Thymus (tissue), 14 donors: ENCODE measurements at places on chromosomes 5 and 9.

- no peak for DNase-seq
Measured at GRCh38 chr9:27749838-27750237, 176.6 kb upstream of the C9orf72 start.

DNA sequence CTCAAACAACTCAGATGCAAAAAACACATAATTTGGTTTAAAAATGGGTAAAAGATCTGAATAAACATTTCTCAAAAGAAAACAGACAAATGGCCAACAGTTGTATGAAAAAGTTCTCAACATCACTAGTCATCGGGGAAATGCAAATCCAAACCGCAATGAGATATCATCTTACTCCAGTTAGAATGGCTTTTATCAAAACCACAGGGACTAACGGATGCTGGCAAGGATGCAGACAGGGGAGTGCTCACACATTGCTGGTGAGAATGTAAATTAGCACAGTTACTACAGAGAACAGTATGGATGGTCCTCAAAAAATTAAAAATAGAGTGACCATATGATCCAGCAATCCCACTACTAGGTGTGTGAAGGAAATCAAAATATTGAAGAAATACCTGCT is 589.1 kb upstream of the ADAMTS16 start:
- no peak for DNase-seq

DNA sequence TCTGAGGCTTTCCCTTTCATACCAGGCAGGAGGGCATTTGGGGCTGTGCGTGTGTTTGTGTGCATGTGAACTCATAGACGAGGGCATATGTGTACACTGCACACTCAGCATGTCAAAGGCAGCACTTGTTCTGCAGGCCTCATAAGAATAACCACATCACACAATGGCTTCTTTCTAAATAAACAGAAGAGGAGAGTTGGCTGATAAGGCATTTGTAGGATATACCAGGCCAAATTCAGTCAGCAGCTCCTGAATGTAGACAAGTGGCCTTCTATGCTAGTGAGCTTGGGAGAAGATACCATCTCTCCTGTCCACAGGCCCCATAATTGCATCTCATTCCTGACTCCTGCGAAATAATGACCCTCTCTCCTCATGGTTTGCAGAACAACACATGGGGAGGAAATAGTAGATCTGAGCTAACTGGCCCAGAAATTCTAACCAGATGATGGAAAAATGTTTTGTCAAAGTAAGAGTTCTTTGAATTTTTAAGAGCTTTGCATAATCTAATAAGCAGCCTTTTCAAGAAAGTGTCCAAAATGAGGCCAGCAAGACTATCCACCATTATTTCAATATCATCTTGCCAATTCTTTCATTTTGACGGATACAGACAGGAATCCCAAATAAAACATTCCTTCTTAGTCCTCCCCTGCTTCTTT is 60.5 kb upstream of the GAS1 start:
- no peak for DNase-seq

DNA sequence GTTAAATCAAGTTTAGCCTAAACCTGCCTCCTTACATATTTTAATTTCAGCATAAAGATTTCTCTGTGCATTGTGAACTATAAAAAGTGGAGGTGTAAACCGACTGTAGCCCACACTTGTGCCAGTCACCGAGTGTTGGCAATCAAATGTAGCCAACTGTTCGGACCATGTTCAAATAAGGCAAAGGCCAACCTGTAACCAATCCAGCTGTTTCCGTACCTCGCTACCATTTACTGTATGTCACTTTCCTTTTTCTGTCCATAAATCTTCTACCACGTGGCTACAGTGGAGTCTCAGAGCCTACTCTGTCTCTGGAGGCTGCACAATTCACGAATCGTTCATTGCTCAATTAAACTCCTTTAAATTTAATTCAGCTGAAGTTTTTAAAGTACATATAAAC is 156.0 kb downstream of the SLC25A46 start:
- DNase-seq: no peak

GRCh38 chr9:1580215-1580614 is 434.9 kb upstream of the SMARCA2 start:
- DNase-seq: no peak

GRCh38 chr5:66634601-66635000 is 38.4 kb downstream of the MAST4 start:
- no peak for DNase-seq

GRCh38 chr5:62263401-62263800 is 42.6 kb upstream of the KIF2A start:
- no peak for DNase-seq

GRCh38 chr5:67774786-67775185 is 440.8 kb upstream of the PIK3R1 start:
- DNase-seq: no peak

DNA sequence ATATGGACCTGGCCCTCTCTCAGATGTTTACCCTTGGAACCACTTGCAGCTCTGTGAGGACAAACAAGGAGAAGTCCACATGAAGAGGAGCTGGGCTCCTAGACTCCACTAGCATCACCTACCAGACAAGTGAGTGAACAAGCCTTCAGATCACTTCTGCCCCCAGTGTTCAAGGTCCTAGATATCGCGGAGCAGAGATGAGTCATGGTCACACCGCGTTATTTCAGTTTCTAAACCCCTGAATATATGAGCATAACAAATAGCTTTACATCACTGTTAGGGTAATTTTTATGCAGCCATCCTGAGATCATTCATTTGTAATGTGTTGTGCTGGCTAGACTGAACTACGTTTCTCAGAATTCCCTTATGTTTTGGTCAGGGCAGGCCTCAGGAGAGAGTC is 77.0 kb upstream of the DAP start:
- no peak for DNase-seq

DNA sequence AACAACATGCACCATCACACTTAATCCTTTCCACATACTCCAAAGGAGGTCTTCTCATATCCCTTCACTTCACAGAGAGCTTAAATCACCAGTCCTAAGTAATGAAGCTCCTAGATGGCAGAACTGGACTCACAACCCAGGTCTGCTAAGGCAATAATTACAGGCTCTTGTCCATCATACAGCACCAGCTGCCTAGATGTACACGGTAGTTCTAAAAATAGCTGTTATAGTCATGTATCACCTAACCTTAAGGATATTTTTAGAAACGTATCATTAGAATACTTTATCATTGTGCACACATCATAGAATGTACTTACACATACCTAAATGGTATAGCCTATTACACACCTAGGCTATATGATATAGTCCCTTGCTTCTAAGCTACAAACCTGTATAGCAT is 644.6 kb upstream of the RGMB start:
- no peak for DNase-seq

DNA sequence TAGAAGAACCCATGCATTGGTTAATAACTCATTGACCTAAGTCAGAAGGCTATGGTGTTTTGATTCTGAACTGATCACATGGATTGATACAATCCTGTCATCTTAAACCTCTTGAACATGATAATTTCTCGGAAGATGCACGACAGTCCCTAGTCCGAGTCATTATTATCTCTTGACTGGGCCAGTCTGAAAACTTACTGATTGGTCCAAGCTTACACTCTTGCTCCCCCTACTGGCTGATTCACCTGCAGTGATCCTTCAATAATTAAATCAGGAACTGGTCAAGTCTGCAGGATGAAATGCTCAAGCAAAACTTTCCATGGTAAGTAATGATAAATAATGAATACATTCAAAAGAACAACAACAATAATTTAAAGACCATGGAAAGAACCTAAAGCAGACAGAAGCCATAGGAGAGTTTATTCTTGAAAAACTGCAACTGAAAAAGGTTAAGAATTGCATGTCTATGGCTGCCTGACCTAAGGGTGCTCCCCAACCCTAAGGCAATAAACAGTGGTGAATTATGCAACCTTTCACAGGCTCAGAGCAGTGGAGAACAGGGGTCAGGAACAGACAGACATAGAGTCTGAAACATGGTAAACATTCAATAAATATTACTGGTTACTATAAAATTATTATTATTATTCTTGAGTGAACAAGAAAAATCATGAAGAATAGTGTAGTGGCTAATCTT is 79.3 kb downstream of the BRINP1 start:
- peak; percentile 5 for DNase-seq

DNA sequence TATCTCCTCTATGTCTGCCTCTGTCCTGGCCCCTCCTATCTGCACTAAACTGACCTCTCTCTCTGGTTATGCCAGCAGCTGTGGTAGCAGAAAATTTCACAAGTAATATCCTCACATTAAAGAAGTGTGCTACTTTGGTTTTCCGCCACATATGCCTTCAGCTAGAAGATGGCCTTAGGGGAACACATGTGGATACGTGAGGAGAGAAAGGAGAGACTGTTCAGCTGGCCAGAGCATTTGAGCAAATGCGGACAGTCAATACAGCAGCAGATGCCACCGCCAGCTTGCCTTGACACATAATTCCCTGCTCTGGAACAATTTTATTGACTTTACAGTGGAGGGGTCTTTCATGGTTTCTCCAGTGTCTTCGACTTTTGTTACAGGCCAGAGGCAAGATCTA is 434.6 kb downstream of the TAF11L14 start:
- no peak for DNase-seq

- DNase-seq: no peak
Measured at GRCh38 chr5:97547999-97548738, 365.1 kb upstream of the RIOK2 start.

DNA sequence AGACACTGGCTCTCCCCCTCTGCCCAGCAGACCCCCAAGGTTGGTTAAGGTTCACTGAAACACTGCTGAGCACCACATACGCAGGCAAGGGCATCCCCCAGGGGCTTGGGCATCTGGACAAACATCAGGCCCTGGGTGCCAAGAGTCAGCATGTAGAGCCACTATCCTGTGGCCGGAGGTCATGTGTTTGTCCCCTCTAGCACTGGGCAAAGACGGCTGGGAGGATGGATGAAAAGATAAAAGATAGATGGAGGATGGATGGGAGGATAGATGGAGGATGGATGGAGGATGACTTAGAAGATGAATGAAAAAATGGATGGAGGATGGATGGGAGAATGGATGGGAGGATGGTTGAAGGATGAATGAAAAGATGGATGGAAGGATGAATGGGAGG is 216.8 kb upstream of the IER5L start:
- no peak for DNase-seq

DNA sequence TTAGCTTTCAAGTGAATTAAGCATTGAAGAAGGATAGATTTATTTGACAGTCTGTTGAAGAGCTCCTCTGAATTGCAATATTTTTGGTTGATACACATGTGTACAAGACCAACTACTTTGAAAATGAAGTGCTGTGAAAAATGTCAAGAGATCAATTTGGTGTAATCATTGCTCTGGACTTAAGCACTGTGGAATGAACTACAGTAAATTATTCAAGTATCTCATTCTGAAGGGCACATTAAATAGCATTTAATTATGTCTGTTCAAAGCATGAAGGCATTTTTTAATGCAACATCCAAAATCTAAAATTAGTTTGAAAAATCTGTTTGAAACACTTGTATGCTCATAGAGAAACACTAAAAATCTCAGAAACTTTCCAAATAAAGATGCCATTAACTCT is 107.5 kb downstream of the CDH18 start:
- DNase-seq: no peak

GRCh38 chr5:30802961-30803705 is 390.4 kb upstream of the CDH6 start:
- no peak for DNase-seq

DNA sequence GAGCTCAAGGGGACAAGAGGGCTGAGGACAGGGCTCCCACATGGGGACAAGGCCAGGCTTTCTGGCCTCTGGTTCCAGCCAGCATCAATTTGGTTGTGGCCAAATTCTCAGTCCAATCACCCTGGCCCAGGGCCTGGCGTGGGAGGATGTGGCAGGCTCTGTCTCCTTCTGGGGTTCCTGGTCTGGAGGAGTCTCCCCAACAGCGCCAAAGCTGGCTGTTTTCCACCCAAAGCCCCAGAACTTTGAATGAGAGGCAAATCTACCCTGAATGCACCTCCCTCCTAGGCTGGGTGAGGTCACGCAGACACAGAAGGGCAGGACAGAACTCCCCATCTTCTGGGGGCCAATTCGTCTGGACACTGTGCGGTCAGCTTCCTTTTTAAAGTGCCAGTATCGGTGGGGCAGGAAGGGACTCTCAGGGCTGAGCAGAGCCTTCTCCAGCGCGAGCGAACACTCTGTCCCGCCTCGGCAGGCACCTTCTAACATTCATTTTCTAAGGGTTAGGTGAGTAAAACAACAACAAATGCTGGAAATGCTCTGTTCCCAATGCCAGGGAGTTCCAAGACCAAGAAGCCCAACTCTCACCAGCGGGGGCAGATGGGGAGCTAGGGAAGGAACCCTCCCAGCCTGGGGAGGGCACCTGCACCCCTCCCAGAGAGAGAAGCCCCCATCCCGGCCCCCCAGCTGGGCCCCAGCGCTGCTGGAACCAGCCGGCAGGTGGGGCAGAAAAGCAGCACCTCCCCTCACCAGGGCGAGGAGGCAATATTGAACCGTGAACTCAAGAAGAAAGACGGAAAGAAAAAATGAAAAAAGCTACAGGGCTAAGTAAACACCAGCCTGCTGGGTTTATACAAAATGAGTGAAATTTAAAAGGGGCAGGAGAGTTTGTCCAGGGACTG is 3.7 kb upstream of the DPM2 start:
- DNase-seq: no peak

GRCh38 chr5:45694971-45695803 is 993 bp downstream of the HCN1 start:
- no peak for DNase-seq

DNA sequence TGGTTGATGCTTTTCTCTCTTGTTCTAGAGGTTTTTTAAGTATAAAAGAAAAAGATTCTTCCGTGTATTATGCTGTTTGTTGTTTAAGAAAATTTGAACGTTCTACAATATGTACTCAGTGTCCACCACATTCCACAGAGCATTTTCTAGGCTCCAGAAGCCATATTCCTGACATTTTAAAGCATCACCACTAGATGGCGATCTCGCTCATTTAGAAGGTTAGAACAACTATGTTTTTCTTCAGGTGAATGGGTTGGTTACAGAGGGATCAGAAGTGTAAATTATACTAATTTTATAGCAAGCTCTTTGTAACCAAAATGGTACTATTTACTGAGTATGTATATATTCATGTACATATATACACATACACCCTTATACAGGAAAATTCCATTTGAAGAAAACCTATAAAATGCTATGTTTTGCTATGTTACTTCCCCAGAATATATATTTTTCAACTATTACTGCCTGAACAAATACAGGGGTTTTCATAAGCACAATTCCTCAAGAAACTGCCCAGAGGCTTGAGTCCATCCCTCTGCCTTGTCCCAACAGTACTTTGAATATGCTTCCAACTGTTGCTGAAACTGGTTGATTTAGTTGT is 284.3 kb downstream of the CCDC171 start:
- DNase-seq: peak; percentile 25

GRCh38 chr5:136043968-136044610 is 15.3 kb downstream of the TGFBI start:
- no peak for DNase-seq

GRCh38 chr5:97752871-97753270 is 569.8 kb upstream of the RIOK2 start:
- DNase-seq: no peak

- no peak for DNase-seq
Measured at GRCh38 chr5:124584991-124585715, 161.3 kb downstream of the ZNF608 start.
